AML-193 (cell line): ENCODE measurements at places on chromosomes 3 and 15.

DNA sequence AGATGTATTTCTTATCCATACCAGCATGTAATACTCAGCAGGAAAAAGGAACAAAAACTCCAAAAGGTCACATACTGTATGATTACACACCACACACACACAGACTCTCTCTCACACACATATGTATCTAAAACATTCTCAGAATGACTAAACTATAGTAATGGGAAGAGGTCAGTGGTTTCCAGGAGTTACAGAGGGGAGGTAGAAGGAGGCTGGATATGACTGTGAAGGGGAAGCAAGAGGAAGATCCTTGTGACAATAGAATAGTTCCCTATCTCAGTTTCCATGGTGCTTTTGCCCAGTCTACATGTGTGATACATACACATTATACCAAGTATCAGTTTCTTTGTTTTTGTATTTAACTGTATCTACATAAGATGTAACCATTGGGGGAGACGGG is 190.1 kb downstream of the IL5RA start:
- DNase-seq: no peak

DNA sequence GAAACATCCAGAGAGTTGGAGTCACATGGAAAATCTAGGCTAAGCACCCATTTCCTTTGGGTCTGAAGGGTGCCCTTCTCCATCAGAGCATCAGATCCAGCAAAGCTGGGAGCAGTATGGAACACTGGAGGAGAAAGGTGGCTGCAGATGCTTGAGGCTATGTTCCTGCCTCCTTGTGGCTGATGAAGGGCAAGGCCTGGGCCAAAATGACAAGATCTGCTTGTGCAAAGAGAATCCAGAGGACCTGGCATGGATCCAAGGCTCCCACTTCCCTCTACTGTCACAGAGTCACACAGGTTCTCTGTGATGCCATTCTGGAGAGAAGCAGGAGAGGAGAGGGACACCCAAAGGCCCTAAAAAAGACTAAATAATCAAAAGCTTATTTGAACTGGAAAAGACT is 9.2 kb upstream of the ATP8B4 start:
- DNase-seq: peak; percentile 72

DNA sequence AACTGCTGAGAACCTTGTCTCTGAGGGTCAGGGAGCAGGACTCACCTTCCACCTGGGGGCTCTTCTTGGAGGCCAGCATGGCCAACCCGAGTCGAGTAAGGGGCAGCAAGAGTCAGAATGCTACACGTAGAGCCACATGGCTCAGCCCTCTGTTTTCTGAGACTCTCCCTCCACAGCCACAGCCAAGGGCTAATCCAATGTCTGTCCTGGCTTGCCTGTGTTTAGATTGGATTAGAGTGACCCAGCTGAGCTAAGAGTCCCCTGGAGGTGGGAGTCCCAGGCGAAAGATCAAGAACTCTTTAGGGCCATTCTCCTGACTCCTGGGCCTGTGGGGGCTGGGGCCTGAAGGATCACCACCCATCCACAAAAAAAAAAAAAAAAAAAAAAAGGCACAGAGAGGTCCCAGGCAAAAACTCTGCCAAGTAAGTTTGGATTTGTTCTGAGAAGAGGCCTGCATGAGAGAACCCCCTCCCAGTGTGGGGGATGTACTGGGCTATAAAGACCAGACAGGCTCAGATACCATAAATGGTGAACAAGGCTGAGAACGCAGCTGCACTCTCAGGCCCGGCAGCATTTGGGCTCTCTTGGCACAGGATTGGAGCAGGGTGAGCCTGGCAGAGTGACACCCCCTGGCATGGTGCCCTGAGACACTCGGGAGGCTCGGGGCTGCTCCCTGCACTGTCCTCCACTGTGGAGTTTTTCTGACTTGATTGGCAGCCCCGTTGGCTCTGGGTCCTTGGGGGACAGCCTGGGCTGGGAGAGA is 88.0 kb upstream of the OSBPL11 start:
- DNase-seq: no peak

- no peak for DNase-seq
These were observed 61.9 kb downstream of the CGGBP1 start for GRCh38 chr3:87996882-87997281.

DNA sequence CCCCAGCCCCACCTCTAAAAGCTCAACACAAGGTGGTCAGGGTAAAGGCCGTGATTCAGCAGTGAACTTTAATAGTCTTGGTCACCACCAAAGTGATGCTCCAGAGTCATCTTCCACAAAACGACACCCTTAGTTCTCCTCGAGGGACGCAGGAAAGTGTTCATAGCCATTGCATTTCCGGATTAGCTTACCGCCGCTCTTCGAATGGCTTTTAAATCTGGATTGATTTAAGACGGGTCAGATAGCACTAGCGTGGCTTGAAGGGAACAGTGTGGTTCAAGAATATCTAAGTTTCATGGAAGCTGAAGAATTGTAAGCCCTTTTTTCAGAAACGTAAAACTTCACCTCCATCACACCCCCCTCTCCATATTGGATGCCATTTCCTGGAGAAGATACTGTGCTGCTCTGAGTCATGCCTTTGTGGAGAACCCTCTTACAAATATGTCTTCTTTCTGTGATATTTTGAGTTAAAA is 829 bp downstream of the RNF7 start:
- peak; percentile 59 for DNase-seq

GRCh38 chr3:119359476-119360326 is 65.5 kb downstream of the ARHGAP31 start:
- DNase-seq: no peak

DNA sequence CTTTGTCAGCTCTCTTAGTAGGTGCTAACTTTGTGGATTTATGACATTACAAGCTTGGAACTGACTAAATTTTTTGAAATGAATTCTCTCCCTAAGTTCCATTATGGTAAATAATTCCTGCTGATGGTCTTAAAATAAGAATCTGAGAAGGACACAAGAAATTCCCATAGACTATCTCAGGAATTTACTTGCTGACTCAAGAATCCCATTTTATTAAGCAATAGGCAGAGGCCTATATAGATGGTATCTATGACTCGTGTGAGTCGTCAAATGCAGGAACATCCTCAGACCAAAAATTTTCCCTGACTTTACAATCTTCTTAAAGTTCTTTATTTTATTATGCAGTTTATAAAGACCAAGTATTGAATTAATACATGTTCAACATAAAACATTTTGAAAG is 30.7 kb upstream of the CBLB start:
- no peak for DNase-seq

DNA sequence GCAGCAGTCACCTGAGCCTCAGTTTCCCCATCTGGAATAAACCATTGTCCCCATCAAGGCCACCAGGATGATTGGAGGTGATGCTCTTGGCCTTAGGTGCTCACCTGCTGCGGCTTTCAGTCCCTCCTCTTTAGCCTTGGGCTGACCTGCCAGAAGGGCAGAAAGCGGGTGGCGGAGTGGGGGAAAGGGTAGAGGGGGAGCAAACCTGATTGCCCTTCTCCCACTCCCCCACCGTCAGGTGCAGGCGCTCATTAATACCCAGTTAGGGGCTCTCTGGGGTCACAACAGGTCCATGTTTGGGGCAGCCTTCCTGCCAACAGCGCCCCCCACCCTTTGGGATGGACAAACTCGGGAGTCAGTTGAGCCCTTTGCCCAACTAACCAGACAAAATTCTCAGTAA is 50.5 kb downstream of the GRIP2 start:
- DNase-seq: no peak
